Stimulated activated CD8-positive, alpha-beta memory T cell treated with anti-CD3 and anti-CD28 coated beads, Interleukin-2, amount 100 ng/mL, for 1 hour (primary cell): ENCODE measurements at places on chromosomes 7 and 10.
A peak's percentile ranks its signal among the peaks of the same experiment; 100 is the strongest.

- DNase-seq, result no peak
Observed at GRCh38 chr10:73044378-73045285, 52.0 kb downstream of the P4HA1 start.

DNA sequence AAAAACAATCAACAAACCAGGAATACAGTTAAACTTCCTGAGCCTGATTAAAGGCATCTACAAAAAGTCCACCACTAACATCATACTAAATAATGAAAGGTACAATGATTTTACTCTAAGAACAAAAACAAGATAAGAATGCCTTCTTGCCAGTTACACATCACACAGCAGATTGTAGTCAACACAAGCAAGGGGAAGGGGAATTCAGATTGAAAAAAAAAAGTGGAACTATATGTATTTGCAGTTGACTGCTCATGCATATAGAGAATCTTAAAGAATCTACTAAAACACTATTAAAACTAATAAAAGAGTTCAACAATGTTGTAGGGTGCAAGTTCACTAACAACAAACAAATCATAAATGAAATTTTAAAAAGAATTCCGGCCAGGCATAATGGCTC, 28.5 kb downstream of the ZNF33B start:
- DNase-seq, result no peak

- DNase-seq, result no peak
Observed at GRCh38 chr10:67319976-67320375, 376.0 kb downstream of the CTNNA3 start.

DNA sequence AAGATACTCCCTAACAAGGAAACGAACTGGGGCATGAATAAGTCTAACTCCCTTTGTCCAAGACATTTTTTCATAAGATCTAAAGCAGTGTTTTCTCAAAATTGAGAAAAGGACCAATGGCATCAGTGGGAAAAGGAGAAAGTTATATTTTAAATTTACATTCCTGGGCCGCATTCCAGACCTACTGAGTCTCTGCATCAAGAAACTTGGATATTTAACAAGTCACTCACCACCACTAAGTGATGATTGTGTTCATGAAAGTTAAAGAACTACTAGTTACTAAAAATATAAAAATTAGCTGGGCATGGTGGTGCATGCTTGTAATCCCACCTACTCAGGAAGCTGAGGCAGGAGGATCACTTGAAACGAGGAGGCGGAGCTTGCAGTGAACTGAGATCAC, 149.6 kb upstream of the MEOX2 start:
- no peak for DNase-seq

DNA sequence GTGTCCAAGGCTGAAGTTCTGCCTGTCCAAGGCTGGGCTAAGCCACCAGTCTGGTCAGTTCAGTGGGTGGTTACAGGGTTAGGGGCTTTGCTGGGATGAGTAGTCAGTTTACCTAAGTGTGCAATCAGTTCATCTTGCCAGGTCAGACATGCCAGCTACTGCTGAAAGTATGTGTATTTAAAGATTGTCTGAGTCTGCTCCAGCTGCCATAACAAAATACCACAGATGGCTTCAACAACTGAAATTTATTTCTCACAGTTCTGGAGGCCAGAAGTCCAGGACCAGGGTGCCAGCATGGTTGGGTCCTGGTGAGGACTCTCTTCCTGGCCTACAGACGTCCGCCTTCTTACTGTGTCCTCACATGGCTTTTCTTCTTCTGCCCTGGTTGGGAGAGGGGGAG, 52.4 kb upstream of the TNS3 start:
- DNase-seq, result no peak

DNA sequence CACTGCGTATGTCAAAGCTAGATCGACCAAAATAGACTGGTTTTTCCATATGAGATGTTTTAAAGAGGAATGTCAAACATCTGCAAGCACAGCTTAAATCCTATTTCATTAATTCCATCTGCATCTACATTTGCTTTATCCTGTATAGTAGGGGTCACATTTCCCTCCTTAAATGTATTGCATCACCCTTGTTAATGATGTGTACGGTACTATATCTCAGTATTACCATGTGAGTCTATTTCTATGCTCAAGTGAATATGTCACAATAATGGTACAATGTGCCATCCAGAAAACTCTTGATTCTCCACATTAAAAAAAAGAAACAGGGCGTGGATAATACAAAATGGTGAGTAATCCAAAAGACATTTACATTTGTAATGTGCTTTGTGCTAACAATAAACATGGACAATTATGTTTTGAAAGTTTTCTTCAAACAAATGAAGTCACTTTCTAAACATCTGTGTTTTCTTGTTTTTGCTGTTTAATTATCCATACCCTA, 56.6 kb downstream of the TWIST1 start:
- no peak for DNase-seq

GRCh38 chr7:132622081-132622480, 45.8 kb upstream of the PLXNA4 start:
- no peak for DNase-seq

GRCh38 chr7:157339777-157340677, 3.2 kb downstream of the DNAJB6 start:
- peak; percentile 38 for DNase-seq

- DNase-seq, result no peak
Observed at GRCh38 chr7:82122275-82122674, 321.3 kb downstream of the CACNA2D1 start.

DNA sequence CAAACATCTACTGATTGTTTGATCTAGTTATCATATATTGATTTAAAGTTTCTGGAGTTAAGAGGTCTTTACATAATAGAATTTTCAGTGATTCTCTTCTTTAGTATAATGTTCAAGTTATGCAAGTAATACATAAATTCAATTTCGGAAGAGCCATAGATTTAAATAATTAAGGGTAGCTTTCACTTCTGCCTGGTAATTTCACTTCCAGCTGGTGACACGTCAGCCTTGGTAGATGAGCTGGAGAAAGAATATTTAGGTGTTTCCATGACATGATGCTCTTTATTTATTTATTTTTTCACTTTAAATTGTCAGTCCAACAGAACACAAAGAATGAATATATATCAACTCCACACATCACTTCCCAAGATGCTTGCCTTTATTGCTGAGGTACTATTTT, 5.2 kb upstream of the OTUD1 start:
- DNase-seq, result no peak

- peak; percentile 54 for DNase-seq
Observed at GRCh38 chr7:151232917-151233701, 826 bp downstream of the CHPF2 start.

DNA sequence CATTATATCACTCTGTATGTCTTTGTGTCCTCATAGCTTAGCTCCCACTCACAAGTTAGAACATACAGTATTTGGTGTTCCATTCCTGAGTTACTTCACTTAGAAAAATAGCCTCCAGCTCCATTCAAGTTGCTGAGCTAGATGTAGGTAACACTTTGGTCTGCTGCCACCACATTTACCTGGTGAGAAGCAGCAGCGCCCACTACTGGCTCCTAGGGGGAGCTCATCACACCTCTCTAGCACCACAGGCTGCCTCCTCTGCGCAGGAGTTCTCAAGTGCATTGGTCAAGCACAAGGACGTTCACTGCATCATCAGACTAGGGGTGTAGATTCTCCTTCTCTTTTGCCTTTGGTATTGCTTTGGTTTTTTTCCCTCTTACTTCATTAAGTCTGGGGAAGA, 530.9 kb upstream of the AUTS2 start:
- no peak for DNase-seq

DNA sequence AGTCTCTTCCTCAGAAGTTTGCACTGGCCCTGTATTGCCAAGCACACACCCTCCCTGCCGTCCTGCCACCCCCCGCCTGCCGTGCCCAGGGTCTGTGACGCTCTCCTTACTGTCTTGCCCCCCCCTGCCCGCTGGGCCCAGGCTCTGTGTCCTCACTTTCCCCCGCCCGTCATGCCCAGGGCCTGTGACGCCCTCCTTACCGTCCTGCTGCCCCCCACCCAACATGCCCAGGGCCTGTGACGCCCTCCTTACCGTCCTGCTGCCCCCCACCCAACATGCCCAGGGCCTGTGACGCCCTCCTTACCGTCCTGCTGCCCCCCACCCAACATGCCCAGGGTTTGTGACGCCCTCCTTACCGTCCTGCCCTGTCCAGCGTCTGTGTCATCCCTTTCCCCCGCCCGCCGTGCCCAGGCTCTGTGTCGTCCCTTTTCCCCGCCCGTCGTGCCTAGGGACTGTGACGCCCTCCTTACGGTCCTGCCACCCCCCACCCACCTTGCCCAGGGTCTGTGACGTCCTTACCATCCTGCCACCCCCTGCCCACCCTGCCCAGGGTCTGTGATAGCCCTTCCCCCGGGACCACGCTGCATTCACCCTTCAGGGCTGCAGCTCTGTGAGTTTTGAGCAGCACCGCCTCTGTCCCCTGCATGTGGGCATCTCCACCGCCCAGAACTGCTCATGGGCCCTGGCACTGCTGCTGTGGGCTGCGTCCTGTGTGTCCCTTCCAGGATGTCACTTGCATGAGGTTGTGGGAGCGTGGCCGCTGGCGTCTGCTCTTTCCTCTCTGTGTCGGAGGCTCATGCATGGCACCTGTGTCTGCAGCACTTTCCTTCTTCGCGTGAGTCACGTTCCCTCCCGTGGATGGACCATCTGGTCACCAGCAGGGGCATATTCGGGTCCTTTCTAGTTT, 19.3 kb upstream of the PRKAR1B start:
- no peak for DNase-seq

DNA sequence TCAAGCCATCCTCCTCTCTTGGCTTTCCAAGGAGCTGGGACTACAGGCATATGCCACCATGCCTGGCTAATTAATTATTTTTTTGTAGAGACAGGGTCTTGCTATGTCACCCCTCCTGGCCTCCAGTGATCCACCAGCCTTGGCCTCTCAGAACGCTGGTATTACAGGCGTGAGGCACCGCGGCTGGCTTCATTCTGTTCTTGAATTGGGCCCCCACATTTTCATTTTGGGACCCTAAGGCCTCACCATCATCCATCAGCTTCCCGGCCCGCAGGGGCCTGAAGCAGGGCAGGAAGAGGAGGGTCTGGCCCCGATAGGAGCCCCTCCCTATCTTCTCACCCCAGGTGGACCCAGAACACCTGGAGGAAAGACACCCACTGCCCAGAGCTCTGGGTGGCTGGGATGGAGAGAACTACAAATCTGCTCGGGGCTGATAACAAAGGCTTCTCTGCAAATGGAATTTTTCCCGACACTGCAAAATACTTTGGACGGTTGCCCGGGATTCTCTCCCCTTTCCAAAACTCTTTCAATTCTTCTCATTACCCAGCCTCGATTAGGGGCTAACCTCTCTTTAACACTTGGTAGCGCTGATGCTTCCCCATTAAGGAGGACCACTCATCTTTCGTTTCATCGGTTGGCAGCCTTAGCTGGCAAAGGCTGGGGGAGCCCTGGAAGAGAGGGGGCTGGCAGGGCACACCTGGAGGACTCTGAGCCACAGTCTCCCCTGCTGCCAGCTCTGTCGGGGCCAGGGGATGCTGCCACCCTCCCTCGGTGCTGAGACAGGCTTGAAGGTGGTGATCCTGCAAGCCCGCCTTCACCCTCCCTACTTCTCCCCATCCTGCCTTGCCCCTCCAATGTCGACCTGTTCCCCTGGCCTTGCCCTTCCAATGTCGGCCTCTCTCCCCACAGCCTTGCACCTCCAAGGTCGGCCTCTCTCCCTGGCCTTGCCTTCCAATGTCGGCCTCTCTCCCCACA, 81.0 kb upstream of the GNA12 start:
- DNase-seq, result no peak

DNA sequence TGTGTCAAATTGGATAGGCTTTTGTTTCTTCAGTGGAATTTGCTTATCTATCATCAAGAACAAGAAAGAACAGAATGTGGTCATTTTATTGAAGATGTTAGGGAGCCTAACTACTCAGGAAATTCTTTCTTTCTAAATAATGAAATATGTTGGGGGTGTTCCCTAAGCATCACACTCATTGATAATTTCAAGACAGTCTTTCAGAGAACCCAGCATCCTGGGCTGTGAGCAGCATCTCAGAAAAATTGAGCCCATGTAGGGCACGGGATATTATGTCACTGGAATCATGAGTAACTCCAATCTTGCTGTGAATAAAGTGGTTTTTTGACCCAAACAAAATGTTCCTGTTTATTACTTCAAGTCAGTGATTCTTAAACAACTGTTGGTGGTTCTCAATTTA, 27.3 kb downstream of the PON1 start:
- no peak for DNase-seq

GRCh38 chr7:11831156-11831735, 752 bp downstream of the THSD7A start:
- no peak for DNase-seq

DNA sequence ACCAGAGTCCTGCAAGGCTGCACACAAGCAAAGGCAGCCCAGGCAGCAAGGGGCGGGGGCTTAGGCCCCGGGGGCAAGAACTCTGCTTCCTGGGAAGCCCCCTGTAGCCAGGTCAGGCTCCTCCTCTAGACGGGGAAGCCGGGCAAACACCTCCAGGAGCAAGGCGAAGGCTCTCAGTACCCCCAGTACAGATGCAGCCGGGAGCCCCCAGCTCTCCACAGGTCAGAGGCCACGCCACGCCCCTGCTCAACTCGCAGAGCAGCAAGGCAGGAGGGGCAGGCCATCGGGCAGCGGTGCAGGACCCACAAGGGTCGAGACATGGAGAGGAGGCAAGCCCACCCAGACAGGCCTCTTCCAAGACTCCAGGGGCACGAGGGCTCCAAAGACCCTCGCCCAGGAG, 108.8 kb downstream of the MAD1L1 start:
- DNase-seq, result no peak

DNA sequence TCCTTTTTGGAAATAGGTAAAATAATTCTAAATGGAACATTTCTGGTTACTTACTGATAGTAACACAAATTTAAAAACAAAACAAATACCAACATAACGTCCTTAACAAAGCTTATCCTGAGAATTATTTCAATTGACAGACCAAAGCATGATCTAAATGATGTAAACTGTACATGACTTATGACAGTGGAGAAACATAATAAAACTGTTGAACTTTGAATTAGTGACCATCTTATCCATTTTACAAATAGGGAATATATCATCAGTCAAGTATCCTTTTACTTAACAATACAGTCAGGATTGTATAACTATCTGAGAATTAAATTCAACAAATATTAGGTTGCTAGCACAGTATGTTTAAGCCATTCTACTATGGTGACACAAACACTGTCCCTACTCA, 2.4 kb downstream of the IPMK start:
- no peak for DNase-seq

GRCh38 chr7:107446531-107446930, 23.3 kb upstream of the GPR22 start:
- no peak for DNase-seq

DNA sequence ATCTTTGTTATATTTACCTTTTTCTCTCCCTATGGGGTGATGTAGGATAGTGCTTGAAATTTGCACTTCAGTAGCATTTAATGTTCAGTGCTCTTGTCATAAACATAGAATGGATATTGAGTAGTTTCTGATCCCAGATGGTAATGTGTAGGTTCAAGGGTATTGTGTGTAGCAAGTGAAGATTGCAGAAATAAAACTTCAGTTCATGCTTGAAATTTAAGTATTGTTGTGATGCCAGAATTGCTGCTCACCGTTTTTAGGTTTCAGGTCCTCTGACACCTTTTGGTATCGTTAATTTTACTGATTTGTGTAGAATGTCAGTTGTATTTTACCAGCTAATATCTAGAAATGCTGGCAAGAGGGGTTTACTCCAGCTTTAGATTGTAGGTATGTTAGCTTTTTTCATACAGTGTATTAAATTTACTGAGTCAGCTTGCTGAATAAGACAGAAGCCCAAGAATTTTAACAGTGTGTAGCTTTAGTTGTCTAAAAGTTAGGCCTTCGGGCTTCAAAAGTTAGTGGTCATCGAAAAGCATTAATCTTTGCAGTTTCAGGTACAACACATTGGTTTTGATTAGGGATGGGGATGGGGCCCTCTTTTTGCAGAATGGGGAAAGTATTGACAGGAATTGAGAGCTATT, 1.9 kb downstream of the PTEN start:
- no peak for DNase-seq
